ENCODE measurements at places on chromosomes 1 and 21. TPM values are rescaled to one million over a fixed set of nuclear protein-coding genes. Genes with fewer than 3 reads are reported as not detected.

The OR10R2 gene
- not detected for total RNA-seq

The IPO9 gene
- 26.6 TPM for total RNA-seq

The ASCL5 gene
- total RNA-seq, result not detected

The CELA3B gene
- not detected for total RNA-seq

The RNU1-1 gene
- total RNA-seq, result 15,401 TPM

The C1orf198 gene
- 54.8 TPM for total RNA-seq

All from left cardiac atrium (tissue), 4 donors.